Aorta (tissue), 5 donors: ENCODE measurements at places on chromosomes 2 and 18. TPM values are rescaled to one million over a fixed set of nuclear protein-coding genes. Genes with fewer than 3 reads are reported as not detected.
A peak's percentile ranks its signal among the peaks of the same experiment; 100 is the strongest.

Gene DCC
- not detected for total RNA-seq

Gene CHRND
- not detected for total RNA-seq

Gene CENPA
- total RNA-seq: 0.23 TPM

Gene CD28
- total RNA-seq: 11.0 TPM

Gene C1QL2
- not detected for total RNA-seq

Gene STPG4
- 0.75 TPM for total RNA-seq

Gene SP140
- total RNA-seq: 4.1 TPM

Gene MIB1
- total RNA-seq: 63.5 TPM

DNA sequence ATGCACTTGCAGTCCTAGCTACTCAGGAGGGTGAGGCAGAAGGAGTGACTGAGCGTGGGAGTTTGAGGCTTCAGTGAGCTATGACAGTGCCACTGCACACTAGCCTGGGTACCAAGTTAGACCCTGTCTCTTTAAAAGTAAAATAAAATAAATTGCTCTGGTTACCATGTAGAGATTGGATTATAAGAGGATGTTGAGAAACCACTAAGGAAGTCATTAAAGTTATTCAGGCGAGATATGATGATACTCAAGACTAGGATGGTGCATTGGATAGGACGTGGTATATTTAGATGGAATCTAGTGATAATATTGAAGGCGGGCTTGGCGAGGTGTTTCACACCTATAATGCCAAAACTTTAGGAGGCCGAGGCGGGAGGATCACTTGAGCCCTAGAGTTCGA, 50.6 kb downstream of the BMPR2 start:
- DNase-seq: no peak

DNA sequence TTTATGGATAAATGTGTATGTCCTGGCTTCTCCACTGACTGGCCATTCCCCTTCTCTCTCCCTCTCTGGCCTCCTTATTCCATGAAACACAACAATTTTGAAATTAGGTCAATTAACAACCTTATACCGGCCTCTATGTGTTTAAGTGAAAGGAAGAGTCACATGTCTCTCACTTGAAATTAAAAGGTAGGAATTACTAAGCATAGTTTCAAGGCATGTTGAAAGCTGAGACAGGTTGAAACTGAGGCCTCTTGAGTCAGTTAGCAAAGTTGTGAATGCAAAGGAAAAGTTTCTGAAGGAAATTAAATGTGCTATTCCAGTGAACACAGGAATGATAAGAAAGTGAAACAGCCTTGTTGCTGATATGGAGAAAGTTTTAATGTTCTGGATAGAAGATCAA, 69.7 kb downstream of the ADAM23 start:
- DNase-seq: no peak

- no peak for DNase-seq
Observed at GRCh38 chr18:73841661-73842060, 306.0 kb downstream of the FBXO15 start.

- no peak for DNase-seq
Observed at GRCh38 chr2:105557021-105557920, 158.4 kb upstream of the FHL2 start.

DNA sequence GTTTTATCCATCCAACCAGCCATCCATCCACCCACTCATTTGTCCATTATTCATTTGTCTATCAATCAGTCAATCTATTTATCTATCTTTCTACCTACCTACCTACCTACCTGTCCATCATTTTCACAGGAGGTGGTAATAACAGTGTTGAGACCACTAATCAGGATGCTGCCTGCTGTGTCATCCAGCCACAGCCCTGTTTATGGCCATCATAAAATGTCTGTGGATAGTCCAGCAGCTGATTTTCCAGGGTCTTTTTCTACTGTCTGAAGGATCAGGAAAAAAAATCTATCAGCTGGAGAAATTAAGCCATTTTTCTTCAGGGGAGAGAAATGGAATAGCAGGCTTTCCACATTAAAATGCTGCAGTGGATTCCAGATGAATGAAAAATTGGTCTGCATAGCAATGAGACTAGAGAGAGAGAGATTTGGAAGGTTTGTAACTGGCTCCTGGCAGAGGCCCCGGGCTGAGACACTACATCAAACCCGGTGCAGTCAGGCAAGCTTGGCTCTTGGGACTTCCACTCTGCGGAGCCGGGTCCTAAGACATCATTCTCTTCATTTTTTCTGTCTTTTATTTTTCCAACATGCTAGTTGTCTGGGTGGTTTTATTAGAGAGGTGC, 33.0 kb upstream of the BOD1L2 start:
- no peak for DNase-seq

DNA sequence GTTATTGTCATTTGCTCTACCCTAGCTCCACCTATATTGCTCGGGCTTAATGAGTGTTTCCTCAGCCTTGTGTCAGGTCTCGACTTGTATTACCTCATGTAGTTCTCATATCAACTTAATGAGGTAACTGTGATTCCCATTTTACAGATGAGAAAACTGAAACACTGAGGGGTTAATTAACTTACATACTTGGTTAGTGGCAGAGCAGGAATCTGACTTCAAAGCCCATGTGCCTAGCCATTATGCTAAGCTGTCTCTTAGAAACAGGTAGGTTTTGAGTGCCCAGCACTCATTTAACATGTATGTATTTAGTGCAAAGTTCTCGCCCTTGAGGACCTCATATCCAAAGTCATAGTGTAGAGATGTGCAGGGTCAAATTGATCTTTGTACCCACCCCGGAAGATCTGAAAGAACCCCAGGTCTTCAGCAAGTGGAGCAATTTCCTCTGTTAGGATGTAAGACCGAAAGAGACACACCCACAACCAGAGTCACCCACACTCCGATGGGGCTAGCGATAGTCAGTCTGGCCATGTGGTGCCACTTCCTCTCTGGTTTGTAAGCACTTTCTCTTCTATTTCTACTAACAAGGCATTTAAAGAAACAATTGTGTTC, 121.0 kb upstream of the SLC39A10 start:
- DNase-seq: peak; percentile 71

DNA sequence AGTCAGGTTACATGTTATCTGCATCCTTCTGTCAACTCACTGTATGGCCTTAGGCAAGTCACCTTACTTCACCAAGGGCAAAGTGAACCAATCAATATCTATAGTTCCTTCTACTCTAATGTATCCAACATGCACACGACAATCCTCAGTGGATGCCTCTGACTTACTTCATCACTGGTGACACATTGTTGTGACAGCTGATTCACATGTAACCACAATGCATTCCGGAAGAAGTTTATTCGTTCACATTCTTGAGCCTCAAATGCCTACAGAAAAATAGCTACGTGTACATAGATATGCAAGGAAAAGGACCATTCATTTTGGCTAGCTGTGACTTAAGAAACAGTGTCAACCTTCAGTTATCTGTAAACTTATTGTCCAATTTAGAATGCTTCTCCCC, 26.3 kb upstream of the EPG5 start:
- no peak for DNase-seq

- no peak for DNase-seq
Observed at GRCh38 chr18:49619801-49620200, 57.9 kb downstream of the LIPG start.

DNA sequence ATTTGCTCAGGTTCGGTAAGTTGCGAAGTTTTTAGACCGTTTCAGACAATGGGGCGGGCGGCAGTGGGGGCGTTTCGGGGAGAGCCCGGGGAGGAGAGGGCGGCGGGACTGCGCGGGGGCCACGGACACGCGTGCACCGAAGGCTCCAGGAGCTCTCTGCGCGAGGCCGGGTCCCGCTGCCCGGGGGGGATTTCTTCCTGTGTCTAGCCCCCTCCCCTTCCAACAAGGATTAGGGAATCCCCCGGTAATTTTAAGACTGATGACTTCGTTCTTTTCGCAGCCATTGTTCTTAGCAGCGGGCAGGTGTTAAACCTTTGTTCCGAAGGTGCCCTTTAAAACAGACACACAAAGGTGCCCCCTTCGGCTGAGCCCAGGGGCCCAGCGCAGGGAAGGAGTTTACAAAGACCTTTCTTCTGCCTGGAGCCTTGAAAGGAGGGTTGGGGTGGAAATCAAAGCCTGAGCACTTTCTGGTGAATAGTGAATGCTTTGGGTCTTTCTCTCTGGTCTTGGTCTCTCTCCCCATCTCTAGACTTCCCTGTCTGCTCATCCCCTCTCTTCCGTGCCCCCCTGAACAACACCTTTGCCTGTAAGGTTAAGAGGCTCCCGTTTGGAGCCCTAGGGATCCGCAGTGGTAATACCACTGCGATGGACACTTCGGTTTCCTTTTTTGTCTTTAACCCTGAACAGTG, 2.1 kb downstream of the TRIB2 start:
- no peak for DNase-seq

DNA sequence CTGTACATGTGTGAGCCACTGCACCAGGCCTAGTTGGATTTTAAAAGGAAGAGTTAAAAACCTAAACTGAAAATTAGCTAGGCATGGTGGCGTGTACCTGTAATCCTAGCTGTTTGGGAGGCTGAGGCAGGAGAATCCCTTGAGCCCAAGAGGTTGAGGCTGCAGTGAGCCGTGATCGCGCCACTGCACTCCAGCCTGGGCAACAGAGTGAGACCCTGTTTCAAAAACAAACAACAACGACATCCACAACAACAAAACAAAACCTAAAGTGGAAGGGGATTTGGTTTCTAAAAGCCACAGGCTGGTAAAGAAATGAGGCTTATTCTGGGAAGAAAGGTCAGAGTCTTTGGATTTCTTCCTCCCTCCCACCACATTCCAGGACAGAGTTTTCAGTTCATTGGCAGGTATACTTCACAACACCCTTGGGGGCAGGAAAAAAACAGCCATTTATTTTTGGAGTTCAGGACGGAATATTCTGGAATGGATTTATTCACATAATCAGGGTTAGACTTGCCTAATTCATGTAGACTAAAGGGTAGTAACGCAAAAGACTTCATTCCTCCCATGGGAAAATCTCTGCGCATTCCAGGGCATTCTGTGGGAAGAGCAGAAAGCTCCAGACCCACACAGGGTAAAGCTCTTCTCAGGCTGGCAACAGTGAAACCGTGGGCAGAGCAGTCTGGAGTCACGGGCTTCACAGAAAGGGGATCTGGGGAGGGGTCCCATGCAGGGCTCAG, 34.9 kb downstream of the TEX44 start:
- DNase-seq: no peak

- DNase-seq: peak; percentile 46
Observed at GRCh38 chr2:66439812-66440542, 5.1 kb downstream of the MEIS1 start.

- no peak for DNase-seq
Observed at GRCh38 chr18:46062781-46063180, 9.3 kb downstream of the PSTPIP2 start.

- peak; percentile 86 for DNase-seq
Observed at GRCh38 chr18:23231340-23232021, 96.2 kb downstream of the CABLES1 start.

GRCh38 chr2:86256982-86257381, 57.7 kb downstream of the MRPL35 start:
- no peak for DNase-seq

DNA sequence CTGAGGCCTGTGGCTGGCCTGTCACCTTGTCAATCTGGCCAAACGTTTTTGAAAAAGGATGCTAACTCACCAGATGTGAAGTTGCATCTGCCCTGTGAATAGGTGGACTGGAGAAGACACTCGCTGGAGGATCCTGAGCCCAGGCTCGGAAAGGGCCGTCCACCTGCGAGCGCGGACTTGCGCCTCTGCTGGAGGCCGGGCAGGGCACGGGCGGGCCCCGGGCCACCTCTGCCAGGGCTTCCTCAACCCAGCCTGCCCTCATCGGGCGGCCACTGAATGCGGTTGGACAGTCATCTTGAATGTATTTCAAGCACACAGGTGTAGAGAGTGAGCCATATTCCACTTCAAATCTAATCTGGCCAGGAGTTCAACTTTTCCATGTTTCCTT, 83.9 kb downstream of the FAM210A start:
- DNase-seq: no peak

DNA sequence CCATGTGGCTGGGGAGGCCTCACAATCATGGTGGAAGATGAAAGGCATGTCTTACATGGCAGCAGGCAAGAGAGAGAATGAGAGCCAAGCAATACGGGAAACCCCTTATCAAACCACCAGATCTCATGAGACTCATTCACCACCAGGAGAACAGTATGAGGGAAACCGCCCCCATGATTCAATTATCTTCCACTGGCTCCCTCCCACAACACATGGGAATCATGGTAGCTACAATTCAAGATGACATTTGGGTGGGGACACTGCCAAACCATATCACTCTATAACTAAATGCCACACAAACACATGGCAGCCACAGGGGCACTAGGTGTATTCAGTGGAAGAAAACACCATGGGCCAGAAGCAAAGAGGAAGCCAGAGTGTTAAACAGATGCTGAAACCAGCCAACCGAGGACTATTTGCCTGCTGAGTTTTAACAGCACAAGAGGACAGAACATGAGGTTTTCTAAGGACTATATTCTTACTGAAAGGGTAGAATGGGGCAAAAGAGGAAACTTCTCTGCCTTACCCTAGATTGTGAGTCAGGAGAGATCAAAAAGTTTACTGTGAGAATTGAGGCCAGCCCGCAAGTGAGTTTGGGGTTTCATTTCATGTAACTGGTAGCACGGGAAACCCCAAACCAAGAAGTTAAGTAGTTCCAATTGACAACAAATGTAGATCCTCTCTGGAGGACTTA, 49.2 kb downstream of the SIGLEC15 start:
- no peak for DNase-seq

DNA sequence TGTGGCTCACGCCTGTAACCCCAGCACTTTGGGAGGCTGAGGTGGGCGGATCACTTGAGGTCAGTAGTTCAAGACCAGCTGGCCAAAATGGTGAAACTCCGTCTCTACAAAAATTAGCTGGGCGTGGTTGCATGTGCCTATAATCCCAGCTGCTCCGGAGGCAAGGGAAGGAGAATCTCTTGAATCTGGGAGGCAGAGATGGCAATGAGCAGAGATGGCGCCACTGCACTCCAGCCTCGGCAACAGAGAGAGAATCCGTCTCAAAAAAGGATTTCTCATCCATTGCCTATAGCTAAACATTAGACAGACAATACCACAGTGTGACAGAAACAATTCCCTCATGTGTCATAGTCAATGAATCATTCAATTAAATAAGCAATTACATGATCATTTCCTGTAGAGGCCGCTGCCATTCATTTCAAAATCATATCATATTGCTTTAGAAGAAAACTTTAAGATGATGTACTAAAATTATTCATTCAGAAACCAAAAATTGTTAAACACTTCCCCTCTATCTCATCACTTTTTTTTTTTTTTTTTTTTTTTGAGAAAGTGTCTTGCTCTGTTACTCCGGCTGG, 69.5 kb upstream of the TGIF1 start:
- DNase-seq: no peak

- no peak for DNase-seq
Observed at GRCh38 chr2:205994344-205994743, 91.6 kb downstream of the INO80D start.

- DNase-seq: no peak
Observed at GRCh38 chr18:33277431-33277830, 163.1 kb downstream of the CCDC178 start.
